T1000 (cell line): ENCODE measurements at places on chromosomes 6 and 20.

DNA sequence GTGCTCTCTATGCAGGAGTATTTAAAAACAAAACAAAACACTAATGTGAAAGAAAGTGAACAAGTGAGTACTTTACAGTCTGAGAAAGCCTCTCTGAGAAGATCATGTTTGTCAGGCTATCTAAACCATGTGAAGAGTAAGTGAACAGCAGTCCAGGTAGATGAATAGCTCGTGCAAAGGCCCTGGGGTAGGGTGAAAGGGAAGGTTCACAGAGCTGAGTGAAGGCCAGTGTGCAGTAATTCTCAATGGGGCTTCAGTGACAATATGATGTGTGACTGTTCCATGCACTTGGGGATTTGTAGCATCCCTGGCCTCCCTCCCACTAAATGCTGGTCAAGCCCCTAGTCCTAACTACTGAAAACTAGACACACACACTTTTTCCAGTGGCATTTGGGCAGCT, 488.9 kb upstream of the JARID2 start:
- no peak for DNase-seq

- peak; percentile 59 for DNase-seq
Measured at GRCh38 chr6:157274471-157275226, 48.7 kb downstream of the TMEM242 start.

DNA sequence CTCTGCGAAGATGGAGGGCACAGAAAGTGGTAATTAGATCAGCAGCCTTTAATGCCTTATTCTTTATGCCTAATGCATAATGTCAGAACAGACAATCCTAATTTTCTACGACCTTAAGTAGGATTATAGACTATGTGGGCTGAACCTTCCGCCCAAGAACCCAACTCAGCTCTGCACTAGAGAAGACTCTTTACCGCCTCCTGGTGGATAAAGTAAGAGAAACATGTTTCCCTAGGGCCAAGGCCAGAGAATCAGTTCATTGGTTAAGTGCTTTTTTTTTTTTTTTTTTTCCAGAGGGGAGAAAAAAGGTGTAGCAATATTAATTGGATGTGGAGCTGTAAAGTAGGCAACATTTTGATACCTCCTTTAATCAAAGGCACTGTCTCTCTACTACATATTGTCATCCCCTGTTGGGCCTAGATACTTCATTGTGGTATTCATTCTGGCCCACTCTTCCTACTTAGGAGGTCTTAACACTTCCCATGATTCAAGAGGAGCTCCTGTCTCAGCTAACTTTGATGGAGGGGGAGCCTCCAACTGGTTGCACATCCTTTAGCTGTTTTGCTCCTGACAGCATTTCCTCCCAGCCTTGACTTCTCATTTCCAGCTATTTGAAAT, 124.9 kb upstream of the NRN1 start:
- no peak for DNase-seq

DNA sequence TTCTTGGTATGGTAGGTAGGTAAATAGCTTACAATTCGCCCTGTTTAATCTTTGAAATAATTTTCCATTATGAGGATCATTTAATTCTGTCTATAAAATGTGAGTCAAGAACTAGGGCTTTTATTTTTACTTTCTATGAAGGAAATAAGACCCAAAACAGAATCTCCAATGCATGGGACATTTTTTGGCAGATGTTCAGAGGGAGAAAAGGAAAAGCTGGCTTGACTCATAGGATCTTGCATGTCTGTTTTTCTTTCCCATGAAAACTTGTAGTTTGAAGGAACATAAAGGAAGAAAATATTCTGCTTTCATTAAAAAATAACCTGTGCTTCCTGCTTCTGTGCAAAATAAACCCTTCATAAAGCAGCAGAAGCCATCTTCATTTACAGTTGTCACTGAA, 143.1 kb upstream of the INSM1 start:
- DNase-seq, result no peak

DNA sequence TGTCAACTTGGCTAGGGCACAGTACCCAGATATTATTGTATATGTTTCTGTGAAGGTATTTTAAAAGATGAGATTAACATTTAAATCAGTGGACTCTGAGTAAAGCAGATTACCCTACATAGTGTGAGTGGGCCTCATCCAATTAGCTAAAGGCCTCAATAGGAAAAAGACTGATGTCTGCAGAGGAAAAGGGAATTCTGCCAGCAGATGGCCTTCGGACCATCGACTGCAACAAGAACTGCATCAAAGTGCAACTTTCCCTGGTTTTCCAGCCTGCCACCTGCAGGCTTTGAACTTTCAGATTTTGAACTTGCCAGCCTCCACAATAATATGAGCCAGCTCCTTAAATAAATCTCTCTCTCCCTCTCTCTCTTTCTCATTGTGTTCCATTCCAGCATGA, 80.5 kb downstream of the IMPG1 start:
- DNase-seq, result no peak
